ENCODE measurements at places on chromosomes 6 and 20.

DNA sequence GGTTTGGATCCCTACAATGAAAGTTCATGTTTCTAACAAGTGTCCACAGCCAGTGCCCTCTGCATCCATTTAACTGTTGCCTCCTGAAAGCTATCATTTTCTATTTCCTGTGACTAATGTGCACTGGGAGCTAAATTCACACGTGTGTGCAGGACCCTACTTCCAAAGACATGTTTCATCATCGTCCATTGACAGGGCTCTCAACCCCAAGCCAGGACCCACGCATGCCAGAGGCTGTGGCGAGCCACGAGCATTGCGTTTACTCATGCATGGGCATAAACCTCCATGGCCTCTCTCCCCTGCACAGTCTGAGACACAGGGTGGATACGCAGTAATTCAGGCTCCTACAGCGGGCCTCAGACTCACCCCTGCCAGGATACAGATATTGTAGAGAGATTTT is 153.2 kb downstream of the MAFB start:
- DNase-seq, result no peak

- peak; percentile 64 for DNase-seq
These were observed 30.6 kb downstream of the MRPL14 start for GRCh38 chr6:44096612-44097011.

DNA sequence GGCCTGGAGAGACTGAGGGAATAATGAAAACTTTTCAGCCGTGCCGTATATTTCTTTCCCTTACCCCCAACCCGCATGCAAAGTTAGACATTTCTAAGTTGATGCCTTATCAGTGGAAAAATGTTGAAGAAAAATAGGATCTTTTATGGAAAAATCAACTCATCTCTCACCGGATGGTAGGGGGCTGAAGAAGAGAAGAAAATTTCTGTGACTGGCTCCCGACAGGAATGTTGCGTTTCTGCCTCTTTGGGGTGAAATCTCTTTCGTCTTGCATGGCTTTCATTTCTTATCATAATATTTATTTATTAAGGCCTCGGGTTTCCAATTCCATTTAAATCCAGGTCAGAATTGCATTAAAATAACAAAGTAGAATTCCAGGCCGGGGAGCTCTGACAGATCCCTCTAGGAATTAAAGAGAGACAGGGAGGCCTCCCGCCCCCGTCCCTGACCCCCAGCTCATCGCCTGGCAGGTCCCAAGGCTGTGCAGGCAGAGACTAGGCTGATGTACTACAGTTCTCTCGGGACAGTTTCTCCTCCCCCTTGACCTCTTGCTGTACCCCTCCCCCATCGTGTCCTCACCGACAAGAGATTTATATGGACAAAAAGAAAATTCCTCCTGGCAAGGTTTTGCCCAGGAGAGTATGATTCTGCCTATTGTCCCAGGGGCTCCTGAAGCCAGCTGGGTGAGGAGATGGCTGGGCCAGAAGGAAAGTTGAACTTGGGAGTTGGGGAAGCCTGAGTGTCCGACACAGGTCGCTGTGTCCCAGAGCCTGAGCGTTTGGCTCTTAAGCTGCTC is 1.3 kb downstream of the SCUBE3 start:
- DNase-seq, result no peak

DNA sequence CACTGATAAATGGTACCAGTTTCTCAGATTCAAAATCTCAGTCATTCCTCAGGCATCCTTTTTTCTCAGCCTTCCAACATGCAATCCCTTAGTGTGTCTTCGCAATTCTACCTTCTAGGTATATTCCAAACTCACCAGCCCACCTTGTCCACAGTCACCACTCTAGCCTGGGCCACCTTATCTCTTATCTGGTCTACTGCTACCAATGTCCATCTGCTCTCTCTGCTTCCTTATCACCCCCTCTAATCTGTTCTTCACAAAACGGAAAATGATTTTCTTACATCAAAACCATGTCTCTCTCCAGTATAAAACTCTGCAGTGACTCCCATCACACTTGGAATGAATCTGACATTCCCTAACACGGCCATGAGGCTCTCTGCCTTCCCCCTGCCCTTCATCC is 91.9 kb downstream of the PREP start:
- no peak for DNase-seq

- DNase-seq, result no peak
These were observed 117.6 kb downstream of the HIVEP2 start for GRCh38 chr6:142827369-142827768.

- no peak for DNase-seq
These were observed 80.2 kb downstream of the PLCB4 start for GRCh38 chr20:9149087-9149486.

DNA sequence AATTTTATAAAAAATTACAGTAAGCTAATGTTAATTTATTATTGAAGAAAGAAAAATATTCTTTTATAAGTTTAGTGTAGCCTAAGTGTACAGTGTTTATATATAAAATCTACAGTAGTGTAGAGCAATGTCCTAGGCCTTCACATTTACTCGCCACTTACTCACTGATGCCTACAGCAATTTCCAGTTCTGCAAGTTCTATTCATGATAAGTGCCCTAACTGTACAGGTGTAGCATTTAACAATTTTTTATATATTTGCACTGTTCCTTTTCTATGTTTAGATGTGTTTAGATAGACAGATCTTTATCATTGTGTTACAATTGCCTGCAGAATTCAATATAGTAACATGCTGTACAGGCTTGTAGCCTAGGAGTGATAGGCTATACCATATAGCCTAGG is 80.1 kb upstream of the HDAC2 start:
- no peak for DNase-seq

- no peak for DNase-seq
These were observed 546.4 kb downstream of the MMUT start for GRCh38 chr6:48916607-48917006.

DNA sequence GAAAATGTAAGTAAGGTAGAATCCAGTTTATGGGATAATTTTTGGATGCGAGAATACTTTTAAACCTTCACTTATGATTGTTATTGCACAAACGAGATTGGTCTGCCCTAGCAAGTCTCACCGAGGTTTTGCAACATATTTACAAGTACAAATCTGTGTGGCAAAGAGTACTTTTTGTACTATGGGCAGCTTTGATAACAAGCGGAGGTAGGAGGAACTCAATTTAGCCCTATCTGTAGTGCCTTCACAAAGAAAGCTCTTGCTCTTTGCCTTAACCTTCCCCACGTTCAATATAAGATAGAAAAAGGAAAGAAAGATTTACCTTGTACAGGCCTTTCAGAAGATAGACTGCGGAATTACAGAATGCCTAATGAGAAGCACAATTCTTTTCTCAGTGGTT is 77.5 kb upstream of the HIVEP1 start:
- no peak for DNase-seq
